ENCODE measurements at places on chromosomes 5 and 9.

DNA sequence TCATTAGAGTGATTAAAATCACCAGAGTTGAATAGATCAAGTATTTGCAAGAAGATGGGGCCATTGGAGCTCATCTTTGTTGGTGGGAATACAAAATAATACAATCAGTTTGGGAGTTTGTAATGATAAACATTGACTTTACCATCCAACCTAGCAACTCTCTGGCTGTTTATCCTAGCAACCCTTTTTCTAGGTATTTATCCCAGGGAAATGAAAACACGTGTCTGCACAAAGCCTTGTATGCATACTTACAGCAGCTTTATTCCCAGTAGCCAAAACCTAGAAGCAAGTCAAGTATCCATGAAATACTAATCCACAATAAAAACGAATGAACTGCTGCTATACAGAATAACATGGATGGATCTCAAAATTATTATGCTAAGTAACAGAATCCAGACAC is 152.7 kb upstream of the DAB2 start:
- DNase-seq = no peak

- DNase-seq = no peak
Measured at GRCh38 chr5:150781706-150782614, 3.4 kb downstream of the SMIM3 start.

DNA sequence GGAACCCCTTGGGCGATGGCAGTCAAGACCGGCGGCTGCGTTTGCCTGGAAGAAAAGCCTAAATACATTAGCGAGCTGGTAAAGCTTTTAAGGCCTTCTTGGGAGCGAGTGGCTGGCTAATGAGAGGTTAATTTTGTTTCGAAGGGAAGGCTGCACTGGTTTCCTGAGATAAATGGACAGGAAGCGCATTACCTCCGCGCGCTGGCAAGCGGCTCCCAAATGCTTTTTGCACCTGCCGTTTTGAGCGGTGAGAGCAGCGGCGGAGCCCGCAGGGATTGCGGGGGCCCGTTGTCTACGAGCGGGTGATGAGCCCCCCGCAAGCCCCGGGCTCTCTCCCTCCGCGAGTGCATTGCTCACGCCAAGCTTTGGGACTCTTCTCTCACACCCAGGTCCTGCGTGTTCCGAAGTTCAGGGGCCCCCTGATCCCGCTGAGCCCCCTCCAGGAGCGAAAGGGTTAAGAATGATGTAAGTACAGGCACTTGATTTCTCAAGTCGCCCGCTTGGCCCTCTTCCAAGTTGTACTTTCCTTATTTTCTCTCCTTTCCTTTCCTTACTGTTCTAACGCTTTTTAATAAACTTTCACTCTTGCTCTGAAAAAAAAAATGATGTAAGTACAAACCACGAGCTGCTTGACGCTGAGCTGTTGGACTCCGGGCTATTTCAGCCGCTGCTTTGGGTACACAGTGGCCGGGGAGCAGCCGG is 3.1 kb upstream of the RGMB start:
- DNase-seq = no peak

- no peak for DNase-seq
Measured at GRCh38 chr5:173925449-173926071, 37.4 kb downstream of the CPEB4 start.

DNA sequence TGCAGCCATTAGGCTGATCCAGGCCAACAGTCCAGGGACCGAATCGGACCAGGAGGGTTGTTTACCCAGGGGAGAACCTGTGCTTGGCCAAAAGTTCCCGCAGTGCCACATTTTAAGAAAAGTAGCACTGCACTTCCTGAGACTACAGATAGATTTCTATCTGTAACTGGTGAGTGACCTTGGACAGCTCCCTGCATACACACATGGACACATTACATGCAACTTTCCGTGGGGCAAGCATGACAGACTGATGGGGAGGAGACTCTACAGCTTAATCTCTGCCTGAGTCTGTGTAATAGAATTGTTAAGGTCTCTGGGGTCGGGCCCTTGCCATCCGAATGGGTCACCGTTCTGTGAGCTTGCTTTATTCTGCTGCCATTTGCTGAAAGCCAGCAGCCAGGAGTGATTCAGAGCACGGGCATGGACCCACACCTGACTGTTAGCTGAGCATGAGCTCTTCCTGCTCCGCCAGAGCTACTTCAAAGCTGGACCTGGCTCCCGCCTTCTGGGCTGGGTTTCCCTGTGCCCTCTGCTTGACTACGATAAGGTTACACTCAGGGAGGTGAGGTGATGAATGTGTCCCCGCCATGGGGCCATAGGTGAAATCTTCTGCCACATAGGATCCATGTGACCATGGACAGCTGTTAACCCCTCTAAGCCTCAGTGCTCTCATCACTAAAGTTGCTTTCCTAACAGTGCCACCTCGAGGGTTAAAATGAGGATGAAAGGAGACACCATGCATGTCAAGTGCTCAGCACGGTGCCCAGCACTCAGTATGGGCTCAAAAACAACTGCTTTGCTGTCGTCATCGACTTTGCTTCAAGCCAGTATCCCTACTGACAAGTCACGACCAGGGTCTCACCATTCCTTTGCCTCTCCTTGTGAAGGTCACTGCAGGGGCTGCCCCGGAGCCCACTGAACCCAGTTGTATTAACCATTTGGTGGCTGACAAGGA is 200.0 kb downstream of the MELK start:
- DNase-seq = no peak

DNA sequence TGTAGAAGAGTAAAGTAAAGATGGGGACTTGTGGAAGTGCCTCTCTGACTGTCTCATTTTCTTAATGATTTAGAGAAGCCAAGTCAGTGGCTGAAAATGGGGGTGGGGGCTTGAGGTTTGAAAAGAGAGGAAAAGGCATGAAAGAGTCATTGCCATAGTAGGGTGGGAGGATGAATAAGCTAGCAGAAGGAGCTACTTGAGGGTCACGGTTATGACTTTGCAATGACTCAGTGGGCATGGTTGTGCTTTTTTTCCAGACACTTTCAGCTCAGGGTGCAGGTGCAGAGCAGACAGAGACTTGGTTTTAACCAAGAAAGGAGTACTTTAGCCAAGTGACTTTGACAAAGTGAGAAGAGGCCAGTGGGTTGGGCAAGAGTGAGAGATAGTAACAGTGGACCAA is 117.8 kb downstream of the PTTG1 start:
- DNase-seq = no peak

DNA sequence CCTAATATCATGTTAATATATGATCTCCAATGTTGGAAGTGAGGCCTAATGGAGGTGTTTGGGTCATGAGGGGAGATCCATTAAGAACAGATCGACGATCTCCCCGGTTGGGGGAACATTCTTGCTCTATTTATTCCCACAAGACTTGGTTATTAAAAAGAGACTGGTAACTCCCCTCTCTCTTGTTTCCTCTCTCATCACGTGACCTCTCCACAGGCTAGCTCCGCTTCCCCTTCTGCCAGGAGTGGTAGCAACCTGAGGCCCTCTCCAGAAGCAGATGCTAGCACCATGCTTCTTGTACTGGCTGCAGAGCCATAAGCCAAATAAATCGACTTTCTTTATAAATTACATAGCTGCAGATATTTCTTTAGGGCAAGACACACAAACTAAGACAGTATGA is 794.4 kb downstream of the MTRR start:
- DNase-seq = no peak

- DNase-seq = no peak
Measured at GRCh38 chr5:55140908-55141665, 18.9 kb upstream of the GPX8 start.

GRCh38 chr5:175616083-175616482 is 41.8 kb upstream of the HRH2 start:
- DNase-seq = no peak

DNA sequence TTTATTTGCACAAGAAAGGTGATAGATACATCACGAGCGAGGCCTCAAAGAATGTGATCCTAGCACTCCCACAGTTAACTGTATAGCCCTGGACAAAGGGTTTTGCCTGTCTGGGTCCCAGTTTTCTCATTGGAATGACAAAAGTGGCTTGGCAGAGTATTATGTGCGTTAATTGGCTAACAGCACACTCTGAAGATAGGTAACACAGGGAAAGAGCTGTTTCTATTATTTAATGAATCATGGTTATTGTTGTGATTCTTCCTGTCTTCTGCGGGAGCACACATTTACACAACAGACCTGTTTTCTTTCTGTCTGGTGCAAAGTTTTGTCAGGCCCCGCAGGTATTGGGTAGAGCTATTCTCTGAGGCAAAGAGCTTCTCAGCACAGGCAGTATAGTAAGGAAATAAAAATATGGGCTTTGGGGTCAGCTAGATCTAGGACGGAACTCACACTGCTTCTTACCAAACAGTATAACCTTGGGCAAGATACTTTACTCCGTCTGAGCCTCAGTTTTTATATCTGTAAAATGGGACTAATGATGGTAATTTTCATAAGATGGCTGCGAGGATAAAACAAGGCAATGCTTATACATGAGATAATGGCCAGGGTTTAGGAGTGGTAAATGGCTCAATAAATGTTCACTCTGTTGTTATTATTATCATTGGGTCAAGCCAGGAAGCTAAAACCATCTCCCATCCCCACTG is 78.9 kb downstream of the PLAC8L1 start:
- no peak for DNase-seq

- DNase-seq = no peak
Measured at GRCh38 chr5:60597572-60598320, 102.2 kb downstream of the DEPDC1B start.

- no peak for DNase-seq
Measured at GRCh38 chr5:169185626-169186025, 115.3 kb downstream of the SLIT3 start.

GRCh38 chr5:170584450-170585058 is 80.7 kb downstream of the KCNIP1 start:
- no peak for DNase-seq

GRCh38 chr9:93505541-93506132 is 52.3 kb upstream of the FAM120AOS start:
- no peak for DNase-seq

DNA sequence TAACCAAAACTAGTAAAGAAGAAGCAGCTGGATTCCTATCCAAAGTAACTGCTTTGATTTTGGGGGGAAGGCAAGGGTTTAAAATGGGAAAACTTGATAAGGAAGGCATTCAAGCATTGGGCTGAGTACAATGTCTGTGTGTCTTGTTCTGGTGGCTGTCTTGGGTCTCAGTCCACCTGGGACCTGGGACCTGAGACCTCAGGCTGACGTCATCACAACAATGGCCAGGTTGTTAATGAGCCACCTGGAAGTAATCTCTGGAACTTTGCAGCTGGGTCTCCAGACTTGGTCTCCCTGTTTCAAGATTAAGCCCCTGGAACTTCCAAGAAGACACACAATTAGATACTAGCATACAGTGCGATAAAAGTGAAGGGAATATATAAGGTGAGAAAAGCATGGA is 157.5 kb downstream of the PIK3R1 start:
- DNase-seq = no peak

DNA sequence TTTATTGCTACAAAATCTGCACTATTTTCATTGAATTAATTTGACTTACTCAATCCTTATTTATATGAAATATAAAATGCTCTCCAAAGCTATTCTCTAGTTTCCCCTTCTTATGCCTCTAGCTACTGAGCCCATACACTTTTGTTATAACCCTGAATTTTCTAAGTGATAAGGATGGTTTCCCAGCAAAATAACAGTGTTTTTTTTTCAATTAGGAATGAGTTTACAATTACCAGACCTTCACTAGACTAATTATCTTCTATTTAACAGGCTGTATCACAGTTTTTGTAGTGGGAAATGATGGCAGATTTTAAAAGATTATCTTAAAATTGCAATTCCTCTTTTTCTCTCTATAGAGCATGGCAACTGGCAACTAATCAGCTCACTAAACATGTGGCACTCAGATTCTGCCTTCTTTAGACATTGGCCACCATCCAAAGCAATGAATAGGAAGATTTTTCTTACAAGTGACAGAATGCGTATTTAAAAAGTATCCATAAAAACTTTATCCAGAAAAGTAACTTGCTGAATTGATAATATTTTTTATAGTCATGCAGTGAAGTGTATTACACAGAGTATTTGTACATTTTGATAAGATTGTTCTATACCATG is 585.7 kb upstream of the ZNF608 start:
- DNase-seq = no peak

DNA sequence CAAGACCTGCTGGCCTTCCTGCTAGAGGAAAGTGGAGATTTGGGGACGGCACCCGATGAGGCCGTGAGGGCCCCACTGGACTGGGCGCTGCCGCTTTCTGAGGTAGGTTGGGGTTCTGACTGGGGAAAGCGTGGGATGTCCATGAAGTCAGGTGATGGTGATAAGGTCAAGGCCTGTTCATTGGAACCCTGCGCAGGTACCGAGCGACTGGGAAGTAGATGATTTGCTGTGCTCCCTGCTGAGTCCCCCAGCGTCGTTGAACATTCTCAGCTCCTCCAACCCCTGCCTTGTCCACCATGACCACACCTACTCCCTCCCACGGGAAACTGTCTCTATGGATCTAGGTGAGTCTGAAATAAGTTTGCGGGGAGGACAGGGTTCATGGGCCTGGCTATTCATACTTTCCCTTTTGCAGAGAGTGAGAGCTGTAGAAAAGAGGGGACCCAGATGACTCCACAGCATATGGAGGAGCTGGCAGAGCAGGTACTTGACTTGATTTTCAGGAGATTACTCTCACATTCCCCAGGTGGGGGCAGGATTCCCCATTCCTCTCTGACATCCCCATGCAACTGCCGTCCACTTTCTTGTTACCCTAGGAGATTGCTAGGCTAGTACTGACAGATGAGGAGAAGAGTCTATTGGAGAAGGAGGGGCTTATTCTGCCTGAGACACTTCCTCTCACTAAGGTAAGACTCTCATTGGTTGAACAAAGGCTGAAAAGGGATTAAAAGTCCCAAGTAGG is 505 bp downstream of the CREB3 start:
- no peak for DNase-seq

DNA sequence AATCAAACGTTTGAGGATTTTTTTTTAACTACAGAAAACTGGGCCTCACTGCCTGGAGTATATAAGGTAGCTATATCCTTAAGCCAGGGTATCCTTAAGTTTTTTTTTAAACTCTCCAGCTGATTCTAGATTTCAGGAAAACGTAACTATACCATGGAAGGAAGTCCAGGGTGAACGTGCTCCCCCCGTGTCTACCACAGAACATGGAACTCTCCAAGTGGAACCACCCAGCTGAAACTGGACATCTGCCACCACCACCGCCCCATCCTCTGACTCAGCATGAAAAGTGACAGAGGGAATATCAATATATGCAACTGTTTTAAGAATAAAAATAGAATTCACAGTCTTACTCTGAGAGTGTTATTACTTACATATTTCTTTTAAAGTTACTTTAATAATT is 61.3 kb downstream of the DROSHA start:
- DNase-seq = no peak

- peak; percentile 31 for DNase-seq
Measured at GRCh38 chr5:154756009-154756867, 1.1 kb downstream of the LARP1 start.
